AG04450 (cell line): ENCODE measurements at places on chromosomes 7 and 10.

DNA sequence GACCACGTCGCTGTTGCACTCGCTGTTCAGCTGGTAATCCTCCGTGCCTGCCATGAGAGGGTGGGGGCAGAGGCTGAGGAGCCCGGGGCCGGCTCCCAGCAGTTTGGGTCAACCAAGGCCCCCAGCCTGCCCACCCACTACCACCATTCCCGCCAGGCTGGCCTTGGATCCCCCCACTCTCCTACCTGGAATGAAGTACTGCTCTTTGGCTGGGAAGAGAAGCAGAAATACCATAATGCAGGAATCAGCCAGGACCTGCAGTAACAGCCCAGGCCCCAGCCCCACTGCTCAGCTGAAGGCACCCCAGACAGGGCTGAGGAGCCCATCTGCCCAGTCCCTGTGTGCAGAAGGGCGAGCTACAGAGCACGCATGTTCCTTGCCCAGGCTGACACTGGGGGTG lies 138.0 kb downstream of the SLIT1 start:
- DNase-seq: no peak

GRCh38 chr10:95987685-95988426 lies 55.5 kb upstream of the CCNJ start:
- DNase-seq: no peak

DNA sequence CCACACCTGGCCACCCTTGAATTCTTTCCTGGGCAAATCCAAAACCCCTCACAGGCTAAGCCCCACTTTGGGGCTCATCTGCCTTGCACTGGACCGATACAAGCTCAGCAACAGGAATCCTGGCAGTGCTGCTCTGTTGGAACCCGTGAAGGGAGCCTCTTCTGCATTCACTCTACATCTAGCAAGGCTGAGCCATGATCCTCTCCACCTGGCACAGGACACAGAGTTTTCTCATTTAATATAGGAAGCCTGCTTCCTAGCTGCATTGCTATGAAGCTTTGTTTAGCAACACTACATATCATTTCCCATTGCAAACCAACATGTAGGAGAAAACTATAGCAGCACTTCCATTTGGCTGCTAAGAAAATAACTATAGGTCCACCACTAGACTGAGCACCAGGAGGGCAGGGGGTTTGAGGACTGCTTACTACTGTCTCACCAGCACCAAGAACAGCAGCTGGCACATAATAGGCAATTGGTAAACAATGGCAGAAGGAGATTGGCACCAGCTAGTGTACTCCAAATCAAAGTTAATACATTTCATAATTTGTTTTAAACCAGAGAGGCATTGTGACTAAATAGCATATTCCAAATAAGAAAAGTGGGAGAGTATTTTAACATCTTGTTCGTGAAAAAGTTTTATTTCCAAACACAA lies 56.1 kb downstream of the CPVL start:
- no peak for DNase-seq

DNA sequence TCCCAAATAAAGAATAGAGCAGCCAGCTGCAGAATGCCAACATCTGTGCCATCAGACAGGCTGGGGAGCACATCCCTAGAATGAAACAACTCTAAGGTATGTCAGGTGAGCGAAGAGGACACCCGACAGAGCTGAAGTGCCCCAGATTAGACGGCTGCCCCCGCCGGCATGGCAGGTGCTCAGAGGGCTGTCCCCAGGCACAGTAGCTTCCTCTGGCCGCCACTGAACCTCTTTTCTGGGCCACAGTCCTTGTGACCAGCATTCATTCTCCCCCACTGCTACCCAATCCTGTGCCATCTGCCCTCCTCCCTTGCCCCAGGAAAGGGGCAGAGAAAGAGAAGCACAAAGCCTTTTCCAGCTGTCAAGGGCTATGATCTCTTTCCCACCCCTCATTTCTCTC lies 41.7 kb downstream of the RGS10 start:
- no peak for DNase-seq

DNA sequence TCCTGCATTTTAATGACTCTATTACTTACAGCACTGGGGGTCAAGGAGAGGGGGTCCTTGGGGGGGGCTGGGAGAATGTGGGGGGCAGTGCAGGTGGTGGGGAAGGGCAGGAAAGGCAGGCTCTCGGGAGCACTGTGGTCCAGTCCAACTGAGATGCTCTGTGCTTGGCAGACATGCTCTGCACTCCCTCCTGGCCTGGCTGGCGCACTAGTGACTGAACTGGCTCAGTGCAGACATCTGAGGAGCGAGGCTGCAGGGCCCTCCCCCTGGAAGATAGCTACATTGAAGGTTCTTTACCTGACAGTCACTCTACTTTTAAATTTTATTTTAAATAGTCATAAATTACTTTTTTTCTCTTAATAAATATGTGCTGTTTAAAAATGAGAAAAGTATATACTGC lies 105.7 kb downstream of the NEURL1 start:
- no peak for DNase-seq
